ENCODE measurements at places on chromosomes 13 and 19.

GRCh38 chr13:24463078-24463477, 49.5 kb downstream of the PARP4 start:
- DNase-seq, result no peak

- DNase-seq, result no peak
Measured at GRCh38 chr13:103471896-103472295, 405.7 kb upstream of the SLC10A2 start.

- DNase-seq, result no peak
Measured at GRCh38 chr13:40439928-40440327, 226.5 kb downstream of the FOXO1 start.

DNA sequence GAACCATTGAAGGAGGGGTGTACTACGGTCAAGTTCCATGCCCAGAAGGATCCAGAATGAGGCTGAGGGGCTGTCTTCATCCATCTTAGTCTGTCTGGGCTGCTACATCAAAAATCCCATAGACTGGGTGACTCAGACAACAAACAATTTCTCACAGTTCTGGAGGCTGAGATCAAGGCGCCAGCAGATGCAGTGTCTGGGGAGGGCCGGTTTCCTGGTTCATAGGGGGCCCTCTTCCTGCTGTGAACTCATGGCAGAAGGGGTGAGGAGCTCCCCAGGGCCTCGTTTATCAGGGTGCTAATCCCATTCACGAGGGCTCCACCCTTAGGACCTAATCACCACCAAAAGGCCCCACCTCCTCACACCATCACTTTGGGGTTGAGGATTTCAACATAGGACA, 14.7 kb upstream of the KCTD15 start:
- no peak for DNase-seq

DNA sequence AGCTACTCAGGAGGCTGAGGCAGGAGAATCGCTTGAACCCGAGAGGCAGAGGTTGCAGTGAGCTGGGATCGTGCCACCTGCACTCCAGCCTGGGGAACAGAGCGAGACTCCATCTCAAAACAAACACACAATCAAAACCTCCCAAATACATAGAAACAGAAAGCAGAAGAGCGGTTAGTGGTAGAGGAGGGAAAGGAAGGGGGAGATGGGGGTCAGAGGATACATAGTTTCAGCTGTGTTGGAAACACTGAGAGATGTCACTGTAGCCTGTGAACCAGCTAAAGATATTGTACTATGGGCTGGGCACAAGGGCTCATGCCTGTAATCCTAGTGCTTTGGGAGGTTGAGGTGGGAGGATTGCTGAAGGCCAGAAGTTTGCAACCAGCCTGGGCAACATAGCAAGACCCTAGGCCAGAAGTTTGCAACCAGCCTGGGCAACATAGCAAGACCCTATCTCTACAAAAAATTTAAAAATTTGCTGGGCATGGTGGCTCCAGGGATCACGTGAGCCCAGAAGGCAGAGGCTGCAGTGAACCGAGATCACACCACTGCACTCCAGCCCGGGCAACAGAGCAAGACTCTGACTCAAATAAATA, 49.9 kb downstream of the GNG7 start:
- DNase-seq, result no peak

- DNase-seq, result no peak
Measured at GRCh38 chr19:29965492-29965891, 23.5 kb downstream of the URI1 start.

DNA sequence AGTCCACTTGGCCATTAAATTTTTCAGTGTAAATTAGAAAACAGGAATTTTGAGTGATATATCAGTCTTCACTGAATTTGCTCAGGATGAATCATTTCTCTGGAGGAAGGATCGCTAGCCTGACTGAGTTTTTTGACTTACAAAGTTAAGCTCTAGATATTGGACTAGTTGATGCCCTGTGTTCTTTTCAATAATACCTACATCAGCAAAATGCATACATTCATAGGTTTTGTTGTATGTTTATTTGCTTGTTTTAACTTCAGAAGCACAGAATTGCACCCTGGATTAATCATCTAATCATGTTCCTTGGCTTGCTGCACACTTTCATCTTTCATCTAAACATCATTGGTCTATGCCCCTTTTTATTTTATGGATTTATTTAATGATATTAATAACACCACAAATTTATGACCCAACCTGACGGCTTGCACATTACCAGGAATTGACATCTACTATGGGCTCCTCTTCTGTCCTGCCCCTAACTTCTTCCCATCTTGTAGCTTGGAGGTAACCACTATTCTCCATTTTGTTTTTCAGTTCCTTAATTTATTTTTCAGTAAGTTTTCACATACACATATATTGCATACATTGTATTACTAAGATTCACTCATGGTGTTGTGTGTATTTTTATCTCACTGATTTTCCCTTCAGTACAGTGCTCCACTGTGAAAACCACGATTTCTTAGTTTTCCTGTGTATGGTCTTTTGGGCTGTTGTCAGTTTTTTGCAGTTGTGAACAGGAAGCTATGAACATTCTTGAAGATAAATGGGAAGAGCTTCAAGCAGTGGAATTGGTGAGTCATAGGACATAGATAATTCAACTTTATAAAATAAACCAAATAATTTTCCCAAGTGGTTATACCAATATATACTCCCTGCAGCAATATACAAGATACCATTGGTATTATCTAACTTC, 23.3 kb downstream of the COMMD6 start:
- DNase-seq, result no peak

DNA sequence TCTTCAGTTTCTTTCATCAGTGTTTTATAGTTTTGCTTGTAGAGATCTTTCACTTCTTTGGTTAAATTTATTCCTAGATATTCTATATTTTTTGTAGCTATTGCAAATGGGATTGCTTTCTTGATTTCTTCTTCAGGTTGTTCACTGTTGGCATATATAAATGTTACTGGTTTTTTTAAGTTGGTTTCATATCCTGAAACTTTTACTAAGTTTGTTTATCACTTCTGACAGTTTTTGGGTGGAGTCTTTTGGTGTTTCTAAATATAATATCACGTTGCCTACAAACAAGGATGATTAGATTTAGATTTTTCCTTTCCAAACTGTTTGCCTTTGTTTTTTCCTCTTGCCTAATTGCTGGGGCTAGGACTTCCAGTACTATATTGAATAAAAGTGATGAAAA, 109.7 kb downstream of the PAN3 start:
- DNase-seq, result no peak

- DNase-seq, result no peak
Measured at GRCh38 chr19:48629599-48630295, 7.4 kb downstream of the DBP start.

GRCh38 chr19:40754611-40755247, 3.7 kb downstream of the SNRPA start:
- DNase-seq, result peak; percentile 77

All from natural killer cell treated with Interleukin-12 subunit alpha and Interleukin-12 subunit beta and Interleukin-15 and Interleukin-18, amount 100 ng/mL, for 72 hours (primary cell).